Stimulated activated CD8-positive, alpha-beta memory T cell treated with anti-CD3 and anti-CD28 coated beads, Interleukin-4, amount 100 ng/mL, for 1 hour (primary cell): ENCODE measurements at places on chromosomes 13 and 19.

DNA sequence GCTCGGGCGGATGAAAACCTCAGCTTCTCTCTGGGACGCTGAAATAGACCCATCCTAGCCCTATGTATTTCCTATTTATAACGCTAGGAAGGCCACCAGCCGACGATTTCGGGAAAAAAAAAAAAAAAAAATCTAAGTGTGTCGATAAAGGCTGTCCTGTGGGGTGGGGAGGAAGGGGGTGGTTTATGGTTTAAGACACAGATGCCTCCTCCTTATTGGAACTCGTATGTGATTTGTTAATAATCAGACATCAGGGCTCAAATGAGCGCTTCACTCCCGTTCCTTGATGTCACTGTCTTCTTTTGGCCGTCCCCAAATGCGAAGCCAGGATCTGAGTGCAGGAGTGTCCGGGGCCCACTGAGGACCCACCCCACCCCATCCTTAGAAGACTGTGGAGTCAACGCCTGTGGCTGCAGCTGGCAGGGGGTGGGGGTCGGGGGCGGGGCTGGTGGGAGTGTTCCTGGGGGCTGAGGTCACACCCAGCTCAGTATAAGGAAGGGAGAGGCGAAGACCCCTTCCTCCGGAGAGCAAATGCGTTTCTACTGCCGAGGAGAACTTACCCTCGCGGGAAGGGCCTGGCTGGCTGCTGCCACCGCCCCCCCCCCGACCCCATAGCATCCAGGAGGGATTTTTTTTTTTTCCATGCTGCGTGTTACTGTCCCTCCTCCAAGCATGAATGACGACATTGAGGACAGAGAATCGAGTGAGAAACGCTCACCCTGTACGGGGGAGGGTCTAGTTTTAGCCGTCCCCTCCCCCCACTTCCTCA lies 971 bp downstream of the ATCAY start:
- no peak for DNase-seq

DNA sequence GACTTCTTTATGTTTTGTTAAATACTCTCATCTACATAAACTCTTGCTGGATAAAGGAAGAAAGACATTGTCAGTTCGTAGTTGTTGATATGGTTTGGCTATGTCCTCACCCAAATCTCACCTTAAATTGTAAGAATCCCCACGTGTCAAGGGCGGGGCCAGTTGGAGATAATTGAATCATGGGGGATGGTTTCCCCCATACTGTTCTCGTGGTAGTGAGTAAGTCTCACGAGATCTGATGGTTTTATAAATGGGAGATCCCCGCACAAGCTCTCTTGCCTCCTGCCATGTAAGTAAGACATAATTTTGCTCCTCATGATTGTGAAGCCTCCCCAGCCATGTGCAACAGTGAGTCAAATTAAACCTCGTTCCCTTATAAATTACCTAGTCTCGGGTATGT lies 3.6 kb downstream of the ADGRE1 start:
- DNase-seq = no peak

- DNase-seq = no peak
Observed at GRCh38 chr13:110237875-110238817, 68.8 kb downstream of the COL4A1 start.

- DNase-seq = no peak
Observed at GRCh38 chr19:47518139-47518538, 3.3 kb upstream of the NAPA start.

DNA sequence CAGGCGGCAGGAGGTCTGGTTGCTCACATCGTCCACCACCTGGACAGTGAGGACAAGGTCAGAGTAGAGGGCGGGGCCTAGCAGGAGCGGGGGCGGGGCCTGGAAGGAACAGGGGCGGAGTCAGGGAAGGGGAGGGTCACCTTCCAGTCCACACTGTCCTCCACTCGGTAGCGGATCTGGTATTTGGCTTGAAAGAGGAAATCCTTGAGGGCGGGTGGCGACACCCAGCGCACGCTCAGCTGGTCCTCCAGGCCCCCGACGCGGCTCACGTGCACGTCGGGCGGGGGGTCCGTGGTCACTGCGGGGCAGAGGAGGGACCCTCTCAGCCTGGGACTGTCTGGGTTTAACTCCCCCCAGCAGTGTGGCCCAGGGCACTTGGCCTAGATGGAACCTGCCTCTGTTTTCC lies 8.2 kb downstream of the REX1BD start:
- no peak for DNase-seq

DNA sequence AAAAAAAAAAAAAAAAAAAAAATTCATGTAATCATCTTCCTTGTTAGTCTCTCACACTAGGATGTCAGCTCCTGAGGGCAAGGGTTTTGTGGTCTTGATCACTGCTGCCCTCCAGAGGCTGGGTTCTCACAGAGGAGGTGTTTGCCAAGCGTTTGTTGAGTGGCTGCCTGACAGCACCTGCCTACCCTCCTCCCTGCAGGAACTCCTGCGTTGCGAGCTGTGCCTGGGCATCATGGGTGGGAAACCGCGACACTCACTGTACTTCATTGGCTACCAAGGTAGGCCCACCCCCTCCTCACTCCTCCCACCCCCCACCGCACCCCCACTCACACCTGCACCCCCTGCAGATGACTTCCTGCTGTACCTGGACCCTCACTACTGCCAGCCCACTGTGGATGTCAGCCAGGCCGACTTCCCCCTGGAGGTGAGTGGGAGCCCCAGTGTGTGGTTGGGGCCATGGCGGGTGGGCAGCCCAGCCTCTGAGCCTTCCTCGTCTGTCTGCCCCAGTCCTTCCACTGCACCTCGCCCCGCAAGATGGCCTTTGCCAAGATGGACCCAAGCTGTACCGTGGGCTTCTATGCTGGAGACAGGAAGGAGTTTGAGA lies 8.1 kb downstream of the ATG4D start:
- no peak for DNase-seq
